ENCODE measurements at places on chromosomes 2 and 18.

DNA sequence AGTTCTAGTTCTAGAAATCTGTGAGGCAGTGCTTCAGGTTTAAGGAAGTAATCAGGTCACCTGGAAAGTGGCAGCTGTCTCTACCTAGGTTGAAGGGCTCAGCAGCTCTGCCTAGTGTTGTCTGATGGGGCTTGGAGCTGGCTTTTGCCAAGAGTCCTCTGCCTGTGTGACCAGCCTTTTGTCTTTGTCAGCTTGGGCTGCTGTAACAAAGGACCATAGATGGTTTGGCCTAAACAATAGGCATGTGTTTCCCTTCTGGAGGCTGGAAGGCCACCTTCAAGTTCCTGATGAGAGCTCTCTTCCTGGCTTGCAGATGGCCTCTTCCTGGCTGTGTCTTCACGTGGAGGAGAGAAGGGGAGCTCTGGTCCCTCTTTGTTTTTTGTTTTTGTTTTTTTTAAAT is 13.3 kb downstream of the UBE2F start:
- DNase-seq = no peak

GRCh38 chr2:106959975-106960682 is 74.2 kb upstream of the ST6GAL2 start:
- DNase-seq = no peak

- DNase-seq = no peak
Observed at GRCh38 chr2:36449943-36450392, 94.4 kb downstream of the CRIM1 start.

DNA sequence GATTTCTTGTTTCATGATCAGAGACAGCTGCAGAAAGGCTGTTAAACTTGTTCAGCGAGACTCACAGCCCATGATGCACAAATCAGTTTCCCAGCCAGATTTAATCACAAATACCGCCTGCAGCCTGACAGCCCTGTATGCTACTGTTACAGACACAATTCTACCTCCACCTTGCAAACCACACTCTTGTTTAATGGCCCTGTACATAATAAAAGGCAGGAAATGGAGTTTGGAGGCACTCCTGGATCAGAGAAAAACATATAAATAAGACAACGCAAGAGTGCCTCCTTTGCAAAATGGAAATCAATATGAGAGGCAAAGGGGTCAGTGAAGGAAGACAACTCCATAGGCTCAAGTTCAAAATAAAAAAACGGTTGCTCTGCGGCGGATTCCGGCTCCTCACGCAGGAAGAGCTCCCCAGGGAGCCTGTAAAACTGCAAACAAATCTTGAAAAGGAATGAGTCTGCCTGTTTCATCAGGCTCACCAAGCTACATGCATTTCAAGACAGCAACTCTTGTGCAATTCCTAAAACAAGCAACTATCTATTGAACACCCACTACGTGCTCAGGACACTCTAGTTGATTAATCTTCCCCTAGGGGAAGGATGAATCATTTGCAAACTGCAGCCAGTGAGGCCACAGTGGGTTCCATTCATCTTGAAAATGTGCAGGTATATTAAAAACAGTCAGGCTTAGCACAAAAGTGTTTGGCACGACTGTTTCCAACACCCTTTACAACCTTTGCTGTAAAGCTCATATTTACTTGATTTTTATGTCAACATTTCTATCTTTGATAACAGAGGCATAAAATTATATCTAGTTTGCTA is 37.5 kb downstream of the TBC1D8 start:
- DNase-seq = no peak

- no peak for DNase-seq
Observed at GRCh38 chr2:67309281-67309680, 87.9 kb upstream of the ETAA1 start.

DNA sequence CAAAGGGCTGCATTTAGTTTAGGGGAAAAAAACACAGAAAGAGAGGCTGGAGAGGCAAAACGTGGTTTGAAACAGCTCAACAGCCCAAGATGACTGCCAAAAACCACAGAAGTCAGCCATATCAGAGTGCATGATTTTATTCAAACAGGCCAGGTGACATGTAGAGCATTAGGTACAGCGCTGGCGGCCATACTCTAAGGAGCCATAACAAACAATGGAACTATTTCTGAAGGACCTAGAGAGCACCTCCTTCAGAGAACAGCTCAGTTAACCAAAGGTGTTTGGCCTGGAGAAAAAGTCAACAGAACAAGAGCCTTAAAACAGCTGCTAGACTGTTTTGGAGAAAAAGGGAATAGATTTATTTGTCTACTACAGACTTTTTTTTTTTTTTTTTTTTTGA is 2.6 kb downstream of the THADA start:
- DNase-seq = no peak

GRCh38 chr2:19554520-19554919 is 196.1 kb upstream of the OSR1 start:
- no peak for DNase-seq

DNA sequence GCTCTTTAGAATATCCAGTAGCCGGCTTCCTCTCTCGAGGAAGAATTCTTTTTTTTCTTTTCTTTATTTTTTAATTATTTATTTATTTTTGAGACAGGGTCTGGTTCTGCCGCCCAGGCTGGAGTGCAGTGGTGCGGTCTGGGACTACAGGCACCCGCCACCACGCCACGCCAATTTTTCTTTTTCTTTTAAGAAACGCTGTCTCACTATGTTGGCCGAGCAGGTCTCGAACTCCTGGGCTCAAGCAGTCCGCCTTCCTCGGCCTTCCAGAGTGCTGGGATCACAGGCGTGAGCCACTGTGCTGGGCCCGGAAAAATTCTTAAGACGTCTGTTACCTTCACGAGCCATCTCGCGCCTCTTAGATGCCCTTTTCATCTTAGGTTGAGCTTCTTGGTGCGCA is 931 bp upstream of the TMEM131 start:
- DNase-seq = no peak

DNA sequence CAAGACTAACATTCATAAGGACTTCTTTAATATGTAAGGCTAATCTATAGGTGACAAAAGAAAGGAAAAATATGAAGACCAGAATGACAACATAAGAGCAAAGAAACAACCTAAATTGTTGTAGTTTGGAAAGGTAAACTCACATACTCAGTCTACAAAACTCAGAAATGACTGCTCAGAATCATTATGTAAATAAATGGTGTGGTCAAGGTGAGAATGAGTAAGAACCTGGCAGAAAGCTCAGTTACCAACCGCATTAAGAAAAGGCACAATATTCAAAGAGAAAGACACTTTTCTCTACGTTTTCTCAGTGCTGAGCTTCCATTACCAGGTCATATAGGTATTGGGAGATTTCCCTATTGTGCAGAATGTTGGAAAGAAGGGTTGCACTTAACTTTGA is 15.8 kb downstream of the ATF2 start:
- no peak for DNase-seq

- DNase-seq = no peak
Observed at GRCh38 chr2:106105151-106105922, 88.8 kb downstream of the UXS1 start.

- DNase-seq = no peak
Observed at GRCh38 chr18:47163241-47163640, 12.9 kb downstream of the IER3IP1 start.

DNA sequence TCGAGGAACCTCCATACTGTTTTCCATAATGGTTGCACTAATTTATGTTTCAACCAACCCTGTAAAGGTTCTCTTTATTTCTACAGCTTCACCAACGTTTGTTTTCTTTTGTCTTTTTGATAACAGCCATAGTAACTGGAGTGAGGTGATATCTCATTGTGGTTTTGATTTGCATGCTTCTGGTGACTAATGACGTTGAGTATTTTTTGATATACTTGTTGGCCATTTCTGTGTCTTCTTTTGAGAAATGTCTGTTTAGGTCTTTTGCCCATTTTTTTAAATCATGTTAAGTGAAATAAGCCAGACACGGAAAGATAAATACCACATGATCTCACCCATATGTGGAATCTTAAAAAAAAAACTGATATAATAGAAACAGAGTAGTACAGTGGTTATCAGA is 74.8 kb upstream of the SMIM21 start:
- DNase-seq = no peak

DNA sequence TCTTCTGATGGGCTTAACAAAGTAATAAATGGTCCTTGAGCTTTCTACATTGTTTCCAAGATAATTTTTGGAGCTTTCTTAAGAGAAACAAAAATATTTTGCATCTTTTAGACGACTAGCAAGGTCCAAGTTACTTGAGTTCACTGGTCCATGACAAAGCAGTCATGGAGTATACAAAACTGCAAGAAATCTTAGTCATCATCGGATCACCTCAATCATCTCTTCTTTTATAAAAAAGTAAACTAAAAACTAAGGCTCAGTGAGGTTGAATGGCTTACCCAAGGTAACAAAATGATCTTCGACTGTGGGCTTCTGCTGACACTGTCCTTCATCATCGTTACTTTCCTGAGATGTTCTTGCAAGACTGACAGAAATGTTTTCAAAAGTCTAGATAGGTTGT is 11.9 kb downstream of the FIGN start:
- no peak for DNase-seq

DNA sequence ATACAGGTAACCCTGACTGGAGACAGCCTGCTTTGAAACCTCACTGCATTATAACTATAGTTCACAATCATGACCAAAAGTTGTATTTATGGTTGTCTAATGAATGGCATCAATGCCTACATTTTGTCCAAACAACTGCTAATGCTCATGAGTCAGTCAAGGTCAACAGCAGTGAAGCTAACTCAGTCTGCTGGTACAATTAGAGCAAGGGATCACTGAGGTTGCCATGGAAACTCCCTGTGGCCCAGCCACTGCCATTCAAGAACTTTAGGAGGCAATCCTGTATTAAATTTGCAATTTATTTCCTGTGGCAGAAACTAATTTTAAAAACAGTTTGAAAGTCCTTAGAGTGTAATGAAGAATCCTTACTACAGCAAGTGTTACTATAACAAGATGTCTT is 185.1 kb upstream of the SMAD7 start:
- no peak for DNase-seq

GRCh38 chr2:160469164-160469563 is 24.4 kb downstream of the RBMS1 start:
- DNase-seq = no peak

DNA sequence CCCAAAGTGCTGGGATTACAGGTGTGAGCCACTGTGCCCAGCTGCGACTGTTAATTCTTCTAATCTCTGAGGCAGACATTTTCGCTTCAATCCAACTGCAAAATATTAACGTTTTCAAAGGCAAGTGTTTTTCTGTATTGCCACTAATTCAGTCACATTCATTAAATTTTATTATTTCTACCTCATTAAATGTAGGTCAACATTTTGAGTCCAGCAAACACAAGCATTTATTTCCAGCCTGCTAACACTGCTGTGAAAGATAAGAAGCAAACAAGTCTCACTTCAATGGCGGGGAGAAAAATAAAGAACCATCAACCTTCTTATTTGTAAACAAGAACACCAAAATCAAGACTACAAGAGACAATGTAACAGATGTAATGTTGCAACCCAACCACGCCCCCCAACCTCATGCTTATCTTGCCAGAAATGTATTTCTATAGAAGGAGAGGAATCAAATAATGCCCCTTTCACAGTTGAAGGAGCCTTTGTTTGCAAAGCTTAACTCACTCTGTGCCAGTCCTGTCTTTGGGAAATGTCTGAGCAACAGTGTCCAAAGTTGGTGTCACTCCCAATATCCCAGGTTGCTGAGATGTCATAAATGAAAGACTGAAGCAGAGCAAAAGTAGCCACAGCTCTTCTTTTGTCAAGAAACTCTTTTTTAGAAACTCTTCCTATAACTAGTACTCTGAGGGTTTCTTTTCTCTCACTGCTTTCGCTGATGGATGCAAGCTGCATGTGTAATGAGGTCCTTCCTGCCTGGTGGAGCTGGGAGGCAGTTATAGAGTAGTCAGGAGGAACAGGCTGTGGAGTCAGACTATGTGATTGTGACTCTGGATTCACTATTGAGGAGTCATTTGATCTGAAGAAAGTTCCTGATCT is 8.6 kb downstream of the DOCK10 start:
- DNase-seq = no peak

GRCh38 chr18:3655254-3656050 is 205.5 kb downstream of the TGIF1 start:
- DNase-seq = no peak

GRCh38 chr2:157036726-157037125 is 220.8 kb upstream of the GALNT5 start:
- no peak for DNase-seq

- DNase-seq = no peak
Observed at GRCh38 chr2:168075446-168075845, 171.9 kb downstream of the STK39 start.

DNA sequence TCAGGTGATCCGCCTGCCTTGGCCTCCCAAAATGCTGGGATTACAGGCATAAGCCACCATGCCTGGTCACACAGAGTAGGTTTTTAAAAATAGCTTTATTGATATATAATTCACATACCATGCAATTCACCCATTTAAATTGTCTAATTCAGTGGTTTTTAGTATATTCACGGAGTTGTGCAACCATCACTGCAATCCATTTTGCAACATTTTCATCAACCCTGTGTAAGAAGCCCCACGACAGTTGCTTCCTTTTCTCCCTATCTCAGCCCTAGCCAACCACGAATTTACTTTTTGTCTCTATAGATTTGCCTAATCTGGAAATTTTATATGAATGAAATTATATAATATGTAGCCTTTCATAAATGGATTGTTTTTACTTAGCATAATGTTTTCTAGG is 266.4 kb downstream of the NAPG start:
- DNase-seq = no peak

- DNase-seq = no peak
Observed at GRCh38 chr18:74078257-74078656, 69.4 kb downstream of the FBXO15 start.

- no peak for DNase-seq
Observed at GRCh38 chr2:122780251-122780650, 1024.8 kb downstream of the TSN start.

GRCh38 chr18:36350251-36350651 is 52.7 kb downstream of the FHOD3 start:
- DNase-seq = no peak

DNA sequence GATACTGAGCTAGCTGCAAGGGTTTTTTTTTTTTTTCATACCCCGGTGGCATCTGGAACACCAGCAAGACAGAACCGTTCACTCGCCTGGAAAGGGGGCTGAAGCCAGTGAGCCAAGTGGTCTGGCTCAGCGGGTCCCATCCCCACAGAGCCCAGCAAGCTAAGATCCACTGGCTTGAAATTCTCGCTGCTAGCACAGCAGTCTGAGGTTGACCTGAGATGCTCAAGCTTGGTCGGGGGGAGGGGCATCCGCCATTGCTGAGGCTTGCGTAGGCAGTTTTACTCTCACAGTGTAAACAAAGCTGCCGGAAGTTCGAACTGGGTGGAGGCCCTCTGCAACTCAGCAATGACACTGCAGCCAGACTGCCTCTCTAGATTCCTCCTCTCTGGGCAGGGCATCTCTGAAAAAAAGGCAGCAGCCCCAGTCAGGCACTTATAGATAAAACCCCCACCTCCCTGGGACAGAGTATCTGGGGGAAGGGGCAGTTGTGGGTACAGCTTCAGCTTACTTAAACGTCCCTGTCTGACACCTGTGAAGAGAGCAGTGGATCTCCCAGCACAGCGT is 5.1 kb upstream of the MIB1 start:
- peak; percentile 52 for DNase-seq

- DNase-seq = peak; percentile 50
Observed at GRCh38 chr2:65528241-65528574, 95.8 kb upstream of the SPRED2 start.
